ENCODE measurements at places on chromosomes 2 and 18.
A peak's percentile ranks its signal among the peaks of the same experiment; 100 is the strongest.

GRCh38 chr2:190465060-190465459 is 56.9 kb downstream of the MFSD6 start:
- no peak for DNase-seq

- DNase-seq = no peak
Observed at GRCh38 chr2:23456881-23457760, 72.1 kb downstream of the KLHL29 start.

DNA sequence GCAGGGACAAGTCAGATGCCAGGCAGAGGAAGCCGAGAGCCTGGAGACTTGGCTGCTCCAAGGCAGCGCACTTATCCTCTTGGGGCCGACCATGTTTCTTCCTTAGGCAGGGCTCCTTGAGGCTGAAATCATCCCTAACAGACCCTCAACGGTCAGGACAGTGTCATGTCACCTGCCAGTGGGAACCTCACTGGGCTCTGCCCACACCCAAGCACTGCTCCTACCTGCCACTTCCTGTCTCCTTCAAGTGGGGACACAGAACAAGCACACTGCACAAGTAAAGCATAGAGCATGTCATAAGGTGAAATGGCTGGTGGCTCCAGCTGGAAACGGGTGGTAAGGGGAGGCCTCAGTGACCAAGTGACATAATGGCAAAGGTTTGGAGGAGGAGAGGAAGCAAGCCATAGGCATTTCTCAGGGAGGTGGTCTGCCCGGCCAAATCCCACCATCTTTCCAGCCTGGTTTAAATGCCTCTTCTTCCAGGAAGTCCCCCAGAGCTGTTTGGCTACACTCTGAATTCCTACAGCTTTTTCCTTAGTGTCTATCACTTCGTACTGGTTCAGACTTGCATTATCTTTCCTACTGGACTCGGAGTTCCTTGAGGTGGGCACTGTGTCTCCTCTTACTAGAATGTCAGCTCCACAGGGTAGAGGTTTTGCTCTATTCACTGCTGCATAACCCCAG is 7.3 kb upstream of the ATOH8 start:
- no peak for DNase-seq

DNA sequence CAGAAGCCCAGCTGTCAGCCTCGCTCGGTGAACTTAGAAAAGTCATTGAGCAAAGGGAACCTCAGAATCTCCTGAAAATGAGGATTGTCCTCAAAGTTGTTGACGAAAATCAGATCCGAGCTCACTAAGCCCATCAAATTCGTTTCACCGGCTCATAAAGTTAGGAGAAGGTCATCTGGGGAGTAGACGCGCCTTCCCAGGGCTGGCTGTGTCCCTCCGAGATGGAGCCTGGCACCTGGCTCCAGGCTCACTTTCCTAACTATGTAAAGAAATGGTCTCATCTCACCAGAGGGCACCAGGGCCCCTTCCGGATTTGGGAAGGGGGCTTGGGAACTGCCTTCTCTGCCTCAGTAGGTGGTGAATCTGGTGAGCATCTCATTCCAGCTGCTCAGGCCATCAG is 145.5 kb downstream of the PXDN start:
- DNase-seq = no peak

DNA sequence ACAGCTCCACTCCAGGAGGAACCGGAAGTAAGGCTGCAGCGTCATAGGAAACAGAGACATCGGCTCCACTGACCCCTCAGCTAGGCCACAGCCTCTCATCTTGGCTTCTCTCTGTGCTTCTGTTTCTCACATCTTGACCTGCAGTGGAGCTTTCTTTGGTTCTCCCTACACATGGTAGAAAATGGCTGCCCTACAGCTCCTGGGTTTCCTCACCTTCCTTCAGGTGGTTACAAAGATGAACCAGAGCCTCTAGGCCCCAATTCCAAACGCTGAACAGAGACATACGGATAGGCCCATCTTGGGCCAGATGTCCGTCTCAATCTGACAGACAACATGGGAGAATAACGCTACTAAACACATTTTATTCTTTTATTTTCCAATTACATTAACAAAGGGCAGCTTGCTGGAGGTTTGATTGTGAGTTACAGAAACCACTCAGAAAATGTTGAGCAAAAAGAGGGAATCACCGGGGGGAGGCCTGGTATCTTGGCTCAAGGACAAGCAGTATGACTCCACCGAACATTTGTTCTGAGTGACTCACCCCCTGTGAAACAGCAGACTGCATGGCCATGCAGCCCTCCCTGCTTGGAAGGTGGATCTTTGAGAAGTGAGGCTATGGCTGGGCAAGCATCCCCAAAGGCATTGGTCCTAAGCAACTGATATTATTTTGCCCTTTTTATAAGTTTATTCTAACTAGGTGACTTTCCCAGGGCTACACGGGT is 303.5 kb downstream of the CDCA7 start:
- DNase-seq = no peak

DNA sequence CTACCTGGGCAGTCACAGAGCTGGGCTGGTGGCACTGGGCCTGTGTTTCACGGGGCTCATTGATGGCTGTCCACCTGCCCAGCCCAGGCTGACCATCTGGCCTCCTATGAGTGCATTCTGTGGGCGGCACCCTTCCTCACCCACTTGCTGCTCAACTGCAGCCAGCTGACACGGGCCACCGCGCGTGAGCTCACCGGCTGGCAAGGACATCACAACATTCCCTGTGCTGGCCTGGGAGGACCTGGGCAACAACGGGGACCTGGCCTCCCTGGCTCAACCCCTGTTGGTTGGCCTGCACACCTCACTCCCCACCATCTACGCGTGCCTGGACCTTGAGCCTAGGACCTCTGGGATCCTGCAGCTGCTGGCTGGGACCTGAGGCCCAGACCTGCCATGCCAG is 98.2 kb upstream of the DTNA start:
- DNase-seq = no peak

DNA sequence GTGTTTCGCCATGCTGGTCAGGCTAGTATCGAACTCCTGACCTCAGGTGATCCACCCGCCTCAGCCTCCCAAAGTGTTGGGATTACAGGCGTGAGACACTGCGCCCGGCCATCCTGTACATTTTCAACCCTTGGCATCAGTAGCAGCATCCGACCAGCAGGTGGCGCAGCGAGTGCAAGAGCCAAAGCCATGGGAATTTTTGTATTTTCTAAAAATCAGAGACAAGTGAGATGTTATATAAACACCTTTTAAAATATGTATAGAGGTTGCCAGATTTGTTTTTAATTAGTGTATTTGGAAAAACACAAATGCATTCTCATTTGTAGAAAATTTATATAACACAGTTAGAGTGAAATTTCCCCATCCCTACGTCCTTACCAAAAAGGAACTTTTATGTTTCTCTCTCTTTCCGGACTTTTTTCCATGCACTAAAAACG is 36.8 kb downstream of the MOGAT1 start:
- peak; percentile 86 for DNase-seq

GRCh38 chr18:63986885-63987284 is 17.0 kb downstream of the SERPINB8 start:
- no peak for DNase-seq

GRCh38 chr2:215435870-215436704 is at the start of gene FN1:
TSS of gene FN1 (minus strand) at chr2:215436068. CDS start at chr2:215435802, 266 bp downstream.
- peak; percentile 98 for DNase-seq

DNA sequence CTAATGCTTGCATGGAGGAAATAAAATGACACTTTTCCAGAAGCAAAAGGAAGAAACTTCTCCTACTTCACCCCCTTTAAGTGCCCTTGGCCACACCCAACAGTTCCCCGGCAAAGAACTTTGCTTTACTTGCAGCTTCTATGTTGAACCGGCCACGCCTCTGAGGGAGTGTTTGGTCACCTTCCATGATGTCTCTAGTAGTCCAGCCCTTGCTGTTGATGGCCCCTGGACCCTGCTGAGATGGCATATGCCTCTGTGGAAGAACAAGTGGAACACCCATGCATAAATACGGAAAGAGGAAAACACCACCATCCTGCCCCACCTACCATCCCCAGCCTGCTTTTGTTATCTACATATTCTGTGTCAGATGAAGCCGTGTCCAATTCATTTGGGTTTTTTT is 218.3 kb upstream of the POU3F3 start:
- DNase-seq = no peak

DNA sequence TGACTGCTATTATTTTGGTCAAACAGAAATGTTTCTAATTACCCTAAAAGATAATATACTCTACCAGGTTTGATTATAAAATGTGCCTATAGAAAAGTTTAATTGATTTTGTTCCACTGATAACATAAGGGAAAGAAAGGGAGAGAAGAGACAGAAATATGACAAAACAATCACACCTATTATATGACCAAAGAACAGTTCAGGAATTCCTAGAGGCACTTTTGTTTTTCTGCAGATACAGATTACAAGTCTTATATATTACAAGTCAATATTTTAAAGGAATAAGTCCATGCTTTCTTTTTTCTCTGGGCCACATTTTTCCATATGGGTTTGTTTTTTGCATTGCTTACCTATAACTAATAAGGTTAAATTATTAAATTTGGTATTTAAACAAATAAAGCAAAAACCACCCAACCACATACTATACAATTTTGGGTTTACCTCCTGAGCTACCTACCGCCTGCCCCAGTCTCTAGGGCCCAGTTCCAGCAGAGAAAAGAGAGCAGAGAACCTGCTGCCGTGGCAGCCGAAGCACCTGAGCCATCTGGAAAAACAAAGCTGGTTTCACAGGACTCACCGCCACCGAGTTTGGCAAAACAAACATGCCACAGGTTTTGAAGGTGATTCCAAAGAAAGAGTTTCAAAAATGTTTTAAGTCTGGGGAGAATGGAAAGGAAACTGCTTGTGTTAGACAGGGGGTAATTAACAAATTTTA is 92.1 kb downstream of the DYM start:
- no peak for DNase-seq

DNA sequence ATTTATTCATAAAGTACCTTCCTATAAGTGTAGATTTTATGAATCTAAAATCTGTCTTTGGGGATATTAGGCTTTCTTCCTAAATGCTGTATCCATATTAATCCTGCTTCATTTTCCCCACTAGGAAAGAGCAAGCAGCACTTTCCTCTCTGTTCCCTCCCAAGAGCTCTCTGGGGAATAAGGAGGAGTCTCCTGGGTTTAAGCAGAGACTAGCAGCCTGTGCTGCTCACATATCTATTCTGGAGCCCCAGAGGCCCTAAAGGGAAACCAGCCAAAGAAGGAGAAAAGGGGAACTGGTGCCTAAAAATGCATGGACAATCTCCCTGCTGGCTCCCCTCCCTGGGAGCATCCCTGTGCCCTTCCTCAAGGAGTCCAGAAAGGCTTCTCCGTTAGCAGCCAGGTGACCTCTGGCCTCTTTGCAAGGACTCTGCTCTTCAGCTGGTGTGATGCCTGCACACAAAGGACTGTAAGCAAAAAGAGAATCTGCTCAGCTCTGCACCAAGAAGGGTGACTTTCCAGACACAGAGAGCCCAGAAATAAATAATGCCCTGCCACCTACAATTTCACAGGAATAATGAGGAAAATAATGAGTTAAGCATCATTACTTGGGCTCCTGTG is 270.6 kb downstream of the SS18 start:
- DNase-seq = no peak

DNA sequence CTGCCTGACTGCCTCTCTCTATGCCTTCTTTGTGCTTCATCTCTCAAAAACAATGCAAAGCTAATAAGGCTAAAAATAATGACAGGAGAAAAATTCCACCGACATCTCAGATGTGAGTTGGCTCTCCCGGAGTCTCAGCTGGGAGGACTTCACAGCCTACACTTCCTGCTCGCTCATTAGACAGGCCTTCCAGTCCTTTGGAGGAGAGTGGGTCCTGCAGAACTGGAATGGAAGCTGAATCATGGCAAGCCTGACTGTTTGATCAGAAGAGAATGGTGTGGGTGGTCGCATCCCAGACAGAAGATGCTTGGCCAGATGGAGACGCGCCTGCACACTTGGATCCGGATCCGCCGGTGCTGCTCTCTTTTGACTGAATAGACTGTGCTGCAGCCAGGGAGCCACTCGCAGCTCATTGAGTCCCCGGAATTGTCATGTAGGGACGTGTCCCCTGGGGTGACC is 49.7 kb downstream of the TRIB2 start:
- DNase-seq = peak; percentile 21

- DNase-seq = no peak
Observed at GRCh38 chr18:26719896-26720295, 145.6 kb downstream of the AQP4 start.

Measured in femur (tissue), 1 donor.